SW 1271 (cell line): ENCODE measurements at places on chromosomes 11 and 22.

- no peak for DNase-seq
These were observed 100.3 kb upstream of the CLPB start for GRCh38 chr11:72534371-72535193.

- DNase-seq: no peak
These were observed 98.3 kb downstream of the ARHGAP42 start for GRCh38 chr11:100785148-100785983.

DNA sequence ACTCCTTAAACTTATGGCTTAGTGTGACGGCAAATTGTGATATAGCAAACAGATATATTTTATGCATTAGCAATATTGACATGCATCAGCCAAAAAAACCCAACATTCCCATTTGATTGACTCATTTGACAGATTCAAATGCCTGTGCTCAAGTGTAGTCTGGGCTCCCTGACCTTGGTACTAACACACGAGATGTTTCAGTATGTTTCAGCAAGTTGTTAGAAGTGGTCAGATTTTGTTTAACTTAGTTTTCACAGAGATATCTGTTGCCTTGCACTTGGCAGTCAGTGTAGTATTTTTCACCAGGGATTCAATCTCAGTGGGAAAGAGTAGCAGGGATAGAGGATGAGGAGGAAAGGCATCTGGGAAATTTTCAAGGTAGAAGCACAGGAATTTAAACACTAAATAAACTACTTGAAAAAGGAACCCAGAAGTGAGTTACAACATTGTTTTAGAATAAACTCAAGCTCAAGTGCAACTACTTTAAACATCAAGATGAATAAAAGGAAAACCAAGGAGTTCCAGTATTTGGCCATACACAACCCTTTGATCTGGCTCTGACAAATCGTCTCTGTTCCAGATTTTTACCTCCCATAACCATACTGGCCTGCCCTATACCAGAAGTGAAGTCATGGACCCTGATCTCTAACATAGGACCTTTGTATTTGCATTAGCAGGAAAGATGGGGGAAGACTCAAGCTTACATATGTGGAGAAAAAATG, 56.5 kb upstream of the BLID start:
- no peak for DNase-seq

DNA sequence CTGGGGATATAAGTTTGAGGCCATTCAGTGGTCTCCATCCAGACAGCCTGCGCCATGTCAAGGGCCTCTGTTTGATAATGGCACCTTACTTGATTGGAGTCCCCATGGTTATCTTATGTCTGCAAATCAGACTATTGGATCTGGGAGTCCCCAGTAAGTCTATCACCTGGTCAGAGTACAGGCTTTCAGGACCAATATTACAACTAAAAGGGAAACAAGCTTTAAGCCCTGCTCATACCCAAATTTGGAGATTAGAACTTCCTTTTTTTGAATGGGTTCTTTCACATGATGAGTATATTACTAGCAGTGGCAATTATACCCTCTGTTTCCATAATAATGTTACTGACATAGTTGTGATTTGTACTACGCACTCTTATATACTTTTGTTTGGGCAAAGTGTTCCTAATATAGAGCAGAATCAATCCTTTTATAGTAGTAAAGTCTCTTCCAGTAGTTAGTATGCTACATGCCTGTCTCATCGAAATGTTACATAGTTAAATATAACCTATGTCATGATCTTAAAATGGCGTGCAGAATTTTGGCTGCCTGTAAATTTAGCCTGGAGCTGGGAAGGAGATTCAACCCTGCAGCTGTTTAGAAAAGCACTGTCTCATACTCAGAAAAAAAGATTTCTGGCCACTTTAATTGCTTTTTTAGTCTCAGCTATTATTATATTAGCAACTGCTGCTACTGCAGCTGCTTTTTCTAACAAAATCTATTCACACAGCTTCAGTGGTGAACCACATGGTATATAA, 4.9 kb downstream of the MS4A15 start:
- DNase-seq: no peak

DNA sequence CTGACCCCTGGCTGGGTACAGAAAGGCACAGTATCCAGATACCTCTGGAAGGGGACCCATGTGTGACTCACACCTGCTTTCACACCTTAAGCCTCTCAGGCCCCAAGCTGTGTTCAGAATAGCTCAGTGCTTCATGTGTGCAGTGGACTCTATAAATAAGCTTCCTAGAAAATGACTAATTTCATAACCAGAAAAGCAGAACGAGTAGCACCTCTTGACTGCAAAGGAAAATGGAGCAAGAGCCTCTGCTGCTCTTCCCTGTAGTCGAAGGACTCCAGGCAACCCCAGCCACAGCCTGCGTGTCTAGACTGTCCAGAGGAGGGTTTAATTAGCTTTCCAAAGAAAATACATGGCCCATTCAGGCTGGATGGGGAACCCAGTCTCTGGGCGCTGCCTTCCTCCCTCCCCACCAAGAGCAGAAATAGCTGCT, 23.1 kb downstream of the PTPN5 start:
- DNase-seq: no peak

GRCh38 chr11:69524991-69525411, 43.5 kb downstream of the LINC01488 start:
- DNase-seq: no peak

DNA sequence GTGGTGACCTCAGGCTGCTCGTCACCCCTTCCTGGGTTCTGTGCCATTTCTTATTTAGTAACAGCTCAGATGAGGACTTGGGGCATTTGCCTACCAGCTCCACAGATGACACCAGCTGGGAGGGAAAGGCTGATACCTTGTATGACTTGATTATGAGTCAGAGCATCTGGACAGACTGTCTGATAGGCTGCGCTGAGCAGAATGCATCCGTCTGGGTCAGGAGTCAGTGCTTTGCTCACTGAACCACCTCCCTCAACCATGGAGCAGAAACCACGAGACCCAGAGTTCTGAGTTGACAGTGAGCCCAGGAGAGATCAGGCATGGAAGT, 6.8 kb downstream of the ST14 start:
- peak; percentile 63 for DNase-seq

DNA sequence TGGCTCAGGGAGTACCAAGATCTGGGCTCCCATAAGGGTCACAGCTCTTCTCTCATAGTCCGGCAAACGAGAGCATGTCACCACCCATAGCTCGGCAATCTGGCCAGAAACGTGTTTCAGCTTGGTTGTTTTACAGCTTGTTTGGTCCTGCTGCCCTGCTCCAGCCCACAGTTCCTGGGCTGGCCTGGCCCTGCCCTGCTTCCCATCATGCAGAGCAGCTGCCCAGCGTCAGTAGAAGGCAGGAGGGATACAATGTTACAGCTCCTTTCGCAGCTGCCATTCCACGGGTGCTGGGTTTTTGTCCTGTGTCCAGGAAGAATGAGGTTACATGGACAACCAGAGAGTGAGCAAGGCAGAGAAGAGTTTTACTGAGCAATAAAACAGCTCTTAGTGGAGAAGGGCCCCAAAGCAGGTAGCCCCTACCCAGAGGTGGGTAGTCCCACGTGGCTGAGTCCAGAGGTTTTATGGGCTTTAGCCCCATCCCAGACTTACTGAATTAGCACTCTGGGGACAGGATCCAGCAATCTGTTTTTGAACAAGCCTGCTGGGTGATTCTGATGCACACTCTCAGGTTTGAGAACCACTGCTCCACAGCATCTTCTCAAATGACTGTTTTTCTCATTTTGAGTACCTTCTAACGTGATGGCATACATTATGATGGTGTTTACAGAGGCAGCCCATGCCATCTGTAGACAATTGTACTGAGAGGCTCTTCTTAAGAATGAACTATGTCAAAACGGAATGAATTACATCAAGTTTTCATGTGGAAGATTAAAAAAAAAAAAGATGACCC, 5.8 kb upstream of the MS4A18 start:
- DNase-seq: no peak

GRCh38 chr11:64885367-64886286, 7.2 kb upstream of the EHD1 start:
- no peak for DNase-seq
